ENCODE measurements at places on chromosomes 7 and 10.

DNA sequence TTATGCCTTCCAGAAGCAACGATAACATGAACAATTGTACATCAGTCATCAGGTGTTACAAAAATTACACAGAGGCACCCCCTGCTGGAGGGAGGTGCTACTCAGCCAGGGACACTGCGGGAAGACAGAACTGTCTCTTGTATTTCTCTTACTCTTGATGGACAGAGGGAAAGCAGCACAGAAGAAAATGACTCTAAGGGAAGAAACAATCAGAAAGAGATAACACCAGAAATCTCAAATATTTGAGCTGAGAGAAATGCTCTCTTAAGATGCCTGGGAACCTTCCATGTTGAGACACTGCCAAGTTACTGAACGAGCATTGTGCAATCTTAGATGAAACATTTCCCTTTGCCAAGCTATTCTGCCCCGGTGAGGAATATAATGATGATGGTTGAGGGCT, 227.6 kb upstream of the NPSR1 start:
- no peak for DNase-seq

GRCh38 chr7:28507525-28508282, 95.4 kb downstream of the CREB5 start:
- no peak for DNase-seq

- no peak for DNase-seq
Observed at GRCh38 chr7:32275216-32276009, 205.2 kb upstream of the PDE1C start.

DNA sequence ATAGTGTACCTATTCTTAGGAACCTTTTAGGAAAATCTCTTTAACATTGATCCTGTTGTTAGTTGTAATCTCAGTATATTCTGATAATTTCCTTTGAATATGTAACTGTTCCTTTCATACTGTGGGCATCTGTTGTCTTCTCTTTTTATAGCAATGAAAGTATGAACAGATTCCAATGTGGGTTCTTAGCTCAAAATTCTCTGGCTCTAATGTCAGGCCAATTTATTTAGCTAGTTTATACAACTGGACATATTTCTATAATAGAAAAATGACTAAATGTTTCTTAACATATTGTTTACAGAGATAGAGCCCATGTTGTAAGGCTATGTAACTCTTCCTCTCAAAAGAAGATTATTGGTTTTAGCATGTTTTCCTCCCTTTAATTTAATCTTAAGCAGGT, 363.2 kb downstream of the AUTS2 start:
- DNase-seq, result no peak

DNA sequence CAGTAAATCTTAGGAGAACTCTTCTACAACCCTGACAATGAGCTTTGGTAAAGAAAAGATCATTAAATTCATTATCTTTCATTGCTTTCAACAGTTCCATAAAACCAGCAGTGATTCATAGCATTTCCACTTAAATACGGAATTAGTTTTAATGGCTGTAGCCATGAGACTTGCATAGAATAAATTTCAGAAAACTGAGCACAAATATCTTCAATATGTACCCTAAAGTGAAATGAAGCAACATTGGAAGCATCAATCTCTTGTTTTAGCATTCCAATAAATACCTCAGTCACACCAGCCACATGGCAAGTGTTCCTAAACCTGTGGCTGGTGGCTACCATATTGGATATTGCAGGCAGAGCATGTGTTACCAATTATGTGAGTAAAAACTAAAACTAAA, 3.6 kb upstream of the RARRES2 start:
- DNase-seq, result no peak

DNA sequence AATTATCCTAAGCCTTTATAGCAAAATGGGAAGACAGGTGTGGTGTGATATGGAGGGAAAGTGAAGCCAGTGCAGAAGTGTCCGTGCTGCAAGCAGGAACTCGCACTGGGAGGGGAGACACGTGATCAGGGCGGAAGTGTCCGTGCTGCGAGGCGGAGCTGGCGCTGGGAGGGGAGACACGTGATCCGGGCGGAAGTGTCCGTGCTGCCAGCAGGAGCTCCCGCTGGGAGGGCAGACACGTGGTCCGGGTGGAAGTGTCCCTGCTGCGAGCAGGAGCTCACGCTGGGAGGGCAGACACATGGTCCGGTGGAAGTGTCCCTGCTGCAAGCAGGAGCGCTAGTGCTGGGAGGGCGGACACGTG, 40.5 kb upstream of the PRKAR1B start:
- no peak for DNase-seq

GRCh38 chr7:73448609-73449008, 15.0 kb downstream of the FZD9 start:
- DNase-seq, result no peak

- DNase-seq, result no peak
Observed at GRCh38 chr7:22681312-22681711, 45.7 kb upstream of the IL6 start.

- DNase-seq, result no peak
Observed at GRCh38 chr7:138979988-138980562, 1.1 kb downstream of the KIAA1549 start.

- DNase-seq, result no peak
Observed at GRCh38 chr10:127920306-127921074, 13.6 kb downstream of the PTPRE start.

DNA sequence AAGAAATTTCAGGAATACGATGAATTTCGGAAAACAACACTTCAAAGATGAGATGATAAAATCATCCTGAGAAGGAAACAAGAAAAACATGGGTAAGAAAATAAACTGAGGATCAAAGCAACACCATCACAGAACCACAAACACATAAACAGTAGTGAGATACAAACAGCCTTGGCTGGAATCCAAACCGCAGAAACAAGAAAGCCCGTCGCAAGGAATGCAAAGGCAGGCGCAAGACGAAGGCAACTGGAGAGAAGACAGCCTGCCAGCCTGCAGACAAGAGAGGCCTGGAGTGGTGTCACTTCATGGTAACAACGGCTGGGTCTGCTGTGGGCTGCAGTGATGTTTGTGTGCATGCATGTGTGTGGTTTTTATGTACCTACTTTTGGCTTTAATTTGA, 61.8 kb upstream of the DRGX start:
- no peak for DNase-seq

DNA sequence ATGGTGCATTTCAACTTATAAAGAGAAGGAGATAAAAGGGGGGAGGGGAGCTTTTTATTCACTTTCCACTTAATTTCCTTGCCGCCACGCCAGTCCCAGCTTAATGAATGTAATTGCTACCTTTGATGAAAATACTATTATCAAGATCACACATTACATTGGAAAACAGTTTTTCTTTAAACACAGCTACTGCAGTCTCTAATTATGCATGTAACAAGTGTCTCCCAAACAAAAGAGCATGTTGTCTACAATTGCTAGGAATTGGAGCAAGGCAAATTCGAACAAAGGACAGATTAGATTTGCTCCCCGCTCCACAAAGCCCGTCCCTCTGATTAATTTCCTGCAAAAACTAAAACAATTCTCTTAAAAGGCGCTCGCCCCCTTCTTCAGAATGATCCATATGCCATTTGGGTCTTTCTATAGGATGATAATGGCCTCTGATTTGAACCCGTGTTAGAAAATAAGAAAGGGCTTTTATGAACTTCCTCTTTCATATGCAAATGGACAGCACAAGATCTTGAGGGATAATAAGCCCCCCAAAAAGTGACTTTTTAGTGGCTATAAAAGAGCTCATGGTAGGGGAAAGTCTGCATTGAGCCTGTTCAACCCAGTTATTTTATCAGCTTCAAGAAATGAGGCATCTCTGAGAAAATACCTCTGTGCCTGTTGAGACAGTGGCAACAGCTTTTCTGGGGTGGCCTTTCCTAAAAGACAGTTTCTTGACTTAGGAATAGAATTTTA, 60.6 kb downstream of the ACADSB start:
- DNase-seq, result no peak
